ENCODE measurements at places on chromosomes 11 and 22.

- DNase-seq = no peak
Observed at GRCh38 chr11:87304412-87304811, 266.7 kb downstream of the TMEM135 start.

GRCh38 chr11:21653951-21654421, 538.9 kb upstream of the ANO5 start:
- DNase-seq = no peak

DNA sequence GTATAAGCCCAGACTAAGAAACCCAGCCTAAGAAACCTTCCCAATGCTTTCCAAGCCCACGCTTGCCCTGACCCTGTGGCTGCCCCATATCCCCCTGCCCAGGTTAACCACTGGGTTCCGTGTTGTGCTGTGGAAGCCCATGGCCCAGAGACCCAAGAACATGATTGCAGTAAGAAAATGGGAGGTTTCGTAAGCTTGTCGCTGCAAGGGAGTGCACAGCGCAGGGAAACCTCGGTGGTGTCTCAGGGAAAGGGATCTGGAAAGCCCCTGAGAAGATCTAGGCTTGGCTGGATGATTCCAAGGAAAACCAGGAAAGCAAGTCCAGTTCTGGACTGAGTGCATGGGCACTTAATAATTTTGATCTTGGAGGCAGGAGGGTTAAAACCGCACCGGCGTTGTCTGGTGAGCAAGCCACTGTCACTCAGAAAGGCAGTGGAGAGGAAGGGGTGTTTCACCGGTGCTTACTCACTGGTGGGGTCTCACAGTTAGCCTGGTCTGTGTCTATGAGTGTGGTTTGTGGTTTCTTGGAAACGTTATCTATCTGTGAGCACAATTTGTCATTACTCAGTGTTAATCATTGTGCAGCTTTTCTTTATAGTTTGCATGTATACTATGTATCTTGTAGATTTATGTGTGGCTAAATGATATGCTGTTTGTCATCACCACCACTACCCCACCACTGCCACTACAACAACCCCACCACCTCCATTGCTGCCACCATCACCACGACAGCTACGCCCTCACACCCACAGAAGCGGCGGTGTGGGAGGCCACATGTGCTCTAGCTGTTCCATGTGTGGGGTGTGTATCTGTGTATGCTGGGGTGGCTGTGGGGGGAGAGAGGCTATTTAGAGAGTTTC, 53.3 kb upstream of the PRDM11 start:
- DNase-seq = no peak

DNA sequence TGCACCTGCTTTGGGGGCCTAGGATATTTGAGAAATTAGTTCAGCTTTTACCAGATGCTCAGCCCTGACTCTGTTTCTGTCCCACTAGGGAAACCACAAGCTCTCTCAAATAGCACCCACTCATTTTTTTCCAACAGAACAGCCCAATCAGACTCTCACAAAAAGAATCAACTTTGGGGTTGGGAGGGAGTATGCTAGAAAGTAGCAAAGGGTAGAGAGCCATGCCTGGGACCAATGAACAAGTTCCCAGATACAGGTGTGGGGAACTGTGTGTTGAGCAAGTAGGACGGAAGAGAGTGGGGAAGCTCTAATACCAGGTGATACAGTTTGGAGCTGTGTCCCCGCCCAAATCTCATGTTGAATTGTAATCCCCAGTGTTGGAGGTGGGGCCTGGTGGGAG, 41.1 kb downstream of the TRIM66 start:
- no peak for DNase-seq

GRCh38 chr11:47941907-47942558, 38.3 kb upstream of the PTPRJ start:
- DNase-seq = no peak

GRCh38 chr11:119093942-119094815, 7.5 kb downstream of the DPAGT1 start:
- DNase-seq = peak; percentile 64

GRCh38 chr11:36095716-36096115, 151.9 kb downstream of the LDLRAD3 start:
- DNase-seq = no peak

DNA sequence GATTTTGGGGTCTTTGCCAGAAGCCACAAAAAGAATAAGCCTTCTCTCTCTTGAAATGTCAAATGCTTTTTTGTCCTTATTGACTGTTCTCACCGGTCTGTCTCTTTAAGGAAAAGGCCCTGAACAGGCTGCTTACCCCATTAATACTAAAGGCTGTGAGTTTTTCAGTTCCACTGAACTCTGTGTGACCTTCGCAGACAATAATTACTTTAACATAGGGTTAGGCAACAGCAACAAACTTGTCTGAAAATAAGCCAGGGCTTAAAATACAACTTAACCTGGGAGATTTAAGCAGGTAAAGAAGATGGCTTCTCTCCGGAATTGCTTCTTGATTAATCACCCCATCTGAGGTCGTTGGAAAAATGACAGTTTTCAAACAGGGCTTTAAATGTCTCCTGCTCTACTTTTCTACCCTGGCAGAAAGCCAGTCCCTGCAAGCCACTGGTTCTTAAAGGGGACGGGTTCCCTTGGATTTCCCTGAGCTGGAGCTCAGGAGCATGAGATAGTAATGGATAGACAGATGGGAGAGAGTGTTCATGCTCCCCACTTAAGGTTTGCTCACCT, 69.4 kb downstream of the ARL14EP start:
- DNase-seq = no peak

DNA sequence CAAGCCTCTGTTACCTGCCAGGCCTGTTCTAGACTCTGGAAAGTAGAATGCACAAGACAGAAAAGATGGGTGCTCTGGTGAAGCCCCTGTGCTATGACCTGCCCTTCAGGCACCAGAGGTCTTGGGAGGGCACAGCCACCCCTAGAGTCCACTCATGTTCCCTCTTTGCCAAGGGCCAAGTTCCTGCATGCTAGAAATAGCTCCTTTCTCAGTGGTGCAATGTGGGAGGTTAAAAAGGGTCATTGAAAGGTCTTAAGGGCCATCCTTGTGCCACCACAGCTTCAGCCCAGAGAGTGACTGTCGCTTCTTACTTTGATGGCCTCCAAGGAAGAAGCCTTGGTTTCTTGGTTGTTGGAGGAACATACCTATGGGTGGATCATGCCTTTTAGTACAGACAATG, 84.6 kb upstream of the PARVA start:
- no peak for DNase-seq

DNA sequence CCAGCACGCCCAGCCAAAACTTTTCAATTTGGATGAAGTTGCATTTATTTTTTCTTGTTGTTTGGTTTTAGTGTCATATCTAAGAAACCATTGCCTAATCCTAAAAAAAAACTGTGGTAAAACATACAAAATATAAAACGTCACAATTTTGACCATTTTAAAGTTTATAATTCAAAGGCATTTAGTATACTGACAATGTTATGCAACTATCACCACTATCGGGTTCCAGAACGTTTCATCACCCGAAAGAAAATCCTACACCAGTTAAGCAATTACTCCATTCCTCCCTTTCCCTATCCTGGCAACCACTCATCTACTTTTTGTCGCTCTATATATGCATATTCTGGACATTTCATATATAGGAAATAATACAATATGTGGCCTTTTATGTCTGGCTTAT, 30.5 kb upstream of the PHOX2A start:
- DNase-seq = no peak

DNA sequence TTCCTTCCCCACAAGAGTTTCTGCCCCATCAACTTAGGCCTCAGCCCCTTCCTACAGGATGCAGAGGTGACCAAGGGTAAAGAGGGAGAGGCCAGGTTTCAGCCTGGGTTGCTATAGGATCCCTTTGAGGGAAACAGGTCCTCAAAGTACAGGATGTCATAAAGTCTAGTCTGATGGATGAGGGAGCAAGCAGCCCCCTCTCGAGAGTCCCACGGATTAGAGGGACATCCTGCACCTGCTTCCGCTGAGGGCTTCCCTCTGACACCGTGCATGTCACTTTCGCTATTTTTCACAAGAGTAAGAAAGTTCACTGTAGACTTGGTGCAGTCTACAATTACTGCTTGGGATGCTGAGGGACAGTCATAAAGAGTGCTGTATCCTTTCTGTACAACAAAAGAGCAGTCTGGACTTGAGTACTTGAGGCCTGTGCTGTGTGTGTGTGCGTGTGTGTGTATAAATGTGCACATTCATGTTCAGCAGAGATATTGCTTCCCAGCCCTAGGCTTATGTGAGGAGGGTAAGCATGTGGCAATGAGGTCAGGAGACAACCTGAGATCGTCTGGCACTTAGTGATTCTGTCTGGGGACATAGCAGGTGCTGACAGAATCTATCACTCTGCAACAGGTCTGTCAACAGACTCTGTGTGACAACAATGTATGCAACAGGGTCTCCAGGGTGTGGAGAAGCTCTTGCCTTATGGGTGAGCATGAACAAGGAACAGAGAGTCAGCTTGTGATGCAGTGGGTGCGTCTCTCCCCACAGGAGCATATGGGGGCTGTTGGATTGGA, 18.0 kb upstream of the CHST1 start:
- DNase-seq = no peak

- no peak for DNase-seq
Observed at GRCh38 chr11:134837887-134838232, 425.8 kb upstream of the B3GAT1 start.

DNA sequence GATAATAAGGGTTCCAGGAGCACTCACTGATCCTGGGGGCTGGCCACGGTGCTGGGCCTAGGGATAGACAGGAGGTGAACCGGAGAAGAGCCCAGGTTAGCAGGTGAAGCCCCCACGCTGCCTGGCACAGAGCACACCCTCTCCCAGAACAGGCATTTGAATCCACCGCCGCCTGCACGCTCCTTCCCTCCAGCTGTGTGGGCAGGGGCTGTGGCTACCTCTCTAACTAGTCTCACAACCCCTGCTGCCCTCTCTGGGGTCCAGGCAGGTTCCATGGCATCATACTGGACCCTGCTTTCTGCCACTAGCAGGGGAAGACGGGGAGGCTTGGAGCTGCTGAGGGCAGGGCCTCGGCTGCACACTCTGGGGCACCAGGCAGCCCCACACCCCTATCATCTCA, 358.0 kb downstream of the CTTN start:
- DNase-seq = no peak

DNA sequence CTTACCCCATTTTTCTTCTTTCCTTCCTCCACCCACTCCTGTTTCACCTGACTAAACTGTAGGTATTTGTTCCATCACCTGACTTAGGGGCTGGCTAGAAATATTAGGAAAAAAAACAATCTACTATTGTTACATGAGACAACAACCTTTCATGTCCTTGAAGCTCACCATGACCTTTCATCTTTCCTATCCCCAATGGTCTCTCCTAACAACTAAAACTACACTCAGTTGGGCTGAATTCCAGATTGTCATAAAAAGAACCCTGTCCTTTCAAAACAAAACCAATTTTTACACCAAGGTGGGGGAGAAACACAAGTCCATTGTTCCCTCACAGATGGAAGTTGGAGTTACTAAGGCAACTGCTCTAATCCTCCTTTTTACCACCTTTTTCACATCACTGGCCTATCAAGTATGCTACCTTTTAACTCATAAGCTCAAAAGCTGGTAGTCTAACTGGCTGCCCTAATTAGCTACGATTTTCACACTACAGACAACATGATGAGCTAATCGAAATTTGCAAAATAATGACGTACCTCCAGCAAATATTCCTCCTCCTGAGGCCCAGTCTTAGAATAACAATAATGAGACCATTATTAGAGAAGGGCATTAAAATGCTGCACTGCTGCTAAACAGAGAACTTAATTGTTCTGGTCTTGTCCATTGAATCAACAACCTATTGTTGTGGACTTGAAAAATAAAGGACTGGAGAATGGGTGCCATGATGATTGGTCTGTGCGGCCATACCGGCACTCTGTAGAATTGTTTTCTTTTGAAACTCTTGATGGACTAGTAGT, 46.5 kb upstream of the SOX6 start:
- DNase-seq = no peak

- no peak for DNase-seq
Observed at GRCh38 chr11:117898059-117898458, 21.6 kb upstream of the FXYD6 start.

GRCh38 chr11:134555510-134555909, 143.5 kb upstream of the B3GAT1 start:
- DNase-seq = no peak

DNA sequence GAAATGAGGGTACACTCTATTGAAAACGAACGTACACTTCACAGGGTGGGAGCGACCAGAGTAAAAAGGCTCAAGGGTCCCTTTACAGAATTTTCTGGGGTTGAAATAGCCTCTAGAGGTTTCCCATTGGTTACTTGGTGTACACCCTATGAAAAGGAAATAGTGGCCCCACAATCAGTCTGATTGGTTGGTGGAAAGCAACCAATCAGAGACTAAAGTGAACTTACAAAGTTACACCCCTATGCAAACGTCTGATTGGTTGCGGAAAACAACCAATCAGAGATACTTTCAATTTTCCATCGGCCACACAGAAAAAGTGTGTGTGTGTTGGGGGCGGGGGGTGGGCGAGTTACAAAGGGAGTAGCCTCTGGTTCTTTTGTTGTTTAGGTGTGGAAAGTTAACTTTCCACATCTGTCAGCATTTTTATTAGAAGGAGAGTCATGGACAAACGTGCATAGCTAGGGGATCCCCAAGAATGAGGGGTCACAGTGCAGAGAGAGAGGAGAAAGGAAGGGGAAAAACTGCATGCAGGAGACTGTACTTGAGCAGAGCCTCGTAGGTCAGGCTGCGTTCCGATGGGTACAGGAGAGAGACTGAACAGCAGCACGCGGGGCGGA, 1152.1 kb downstream of the TBC1D22A start:
- DNase-seq = no peak

GRCh38 chr11:34242037-34242625, 115.7 kb downstream of the ABTB2 start:
- no peak for DNase-seq

GRCh38 chr22:38276166-38276565, 3.4 kb upstream of the TMEM184B start:
- no peak for DNase-seq

GRCh38 chr11:121282886-121283502, 9.6 kb upstream of the SC5D start:
- no peak for DNase-seq

GRCh38 chr11:44788536-44789261, 61.9 kb downstream of the TSPAN18 start:
- no peak for DNase-seq

DNA sequence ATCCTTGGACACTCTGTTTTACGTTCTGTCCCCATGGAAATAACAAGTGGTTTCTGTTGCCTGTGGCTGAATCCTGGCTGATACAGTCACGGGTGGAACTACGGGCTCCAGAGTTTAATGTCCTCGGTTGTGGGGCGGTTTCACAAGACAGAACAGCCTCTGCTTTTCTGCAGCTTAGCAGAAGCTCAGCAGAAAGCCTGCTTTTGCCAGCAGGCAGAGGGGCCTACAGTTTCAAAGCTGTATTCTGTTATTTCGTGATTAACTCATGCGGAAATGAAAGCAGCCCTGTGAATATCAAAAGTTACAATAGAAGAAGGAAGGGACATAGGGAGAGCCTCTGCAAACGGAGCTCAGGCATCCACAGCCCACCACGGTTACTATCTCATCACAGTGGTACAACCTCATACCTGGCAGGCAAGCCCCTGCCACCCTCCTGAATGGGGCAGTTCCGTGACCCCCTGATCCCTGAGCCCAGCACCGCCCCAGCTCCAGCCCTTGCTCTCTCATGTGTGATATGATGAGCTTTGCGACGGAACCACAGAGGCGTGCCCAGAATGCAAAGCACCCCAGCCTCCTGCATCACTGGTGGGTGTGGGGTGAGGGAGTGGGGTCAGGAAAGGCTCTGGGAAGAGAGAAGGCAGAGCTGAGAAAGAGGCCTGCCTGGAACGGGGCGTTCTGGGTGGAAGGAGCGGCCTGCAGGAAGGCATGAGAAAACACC, 360.6 kb downstream of the BRD1 start:
- DNase-seq = no peak

Measured in activated naive CD4-positive, alpha-beta T cell treated with anti-CD3 and anti-CD28 coated beads, Interleukin-2, amount 50 U/mL, for 16 hours (primary cell).